ENCODE measurements at places on chromosomes 1 and 21. TPM values are rescaled to one million over a fixed set of nuclear protein-coding genes. Genes with fewer than 3 reads are reported as not detected.

S100A7 gene
- not detected for total RNA-seq

F5 gene
- 0.04 TPM for total RNA-seq

OR2T35 gene
- not detected for total RNA-seq

KCNE2 gene
- total RNA-seq: not detected

ANKRD34A gene
- total RNA-seq: 0.39 TPM

SLC6A9 gene
- 30.1 TPM for total RNA-seq

PLEKHN1 gene
- 2.0 TPM for total RNA-seq

TMEM240 gene
- 7.7 TPM for total RNA-seq

FCRL4 gene
- not detected for total RNA-seq

OR2T29 gene
- not detected for total RNA-seq

TNFAIP8L2 gene
- total RNA-seq: not detected

TSPAN2 gene
- total RNA-seq: 9.4 TPM

TMEM63A gene
- total RNA-seq: 75.7 TPM

SPOCD1 gene
- 2.7 TPM for total RNA-seq

RXFP4 gene
- not detected for total RNA-seq

RHD gene
- total RNA-seq: 1.6 TPM

C1orf94 gene
- 1.9 TPM for total RNA-seq

STK40 gene
- 27.5 TPM for total RNA-seq

MYBPHL gene
- total RNA-seq: 0.59 TPM

HPCAL4 gene
- 0.15 TPM for total RNA-seq

KCND3 gene
- total RNA-seq: 0.15 TPM

KCNN3 gene
- 0.83 TPM for total RNA-seq

FCGR2B gene
- total RNA-seq: not detected

MXRA8 gene
- total RNA-seq: 8.1 TPM

TEX38 gene
- not detected for total RNA-seq

IGSF9 gene
- 11.3 TPM for total RNA-seq

RGS16 gene
- total RNA-seq: 6.9 TPM

VAMP3 gene
- total RNA-seq: 42.9 TPM

LORICRIN gene
- not detected for total RNA-seq

KRTAP13-2 gene
- total RNA-seq: not detected

TRIM63 gene
- total RNA-seq: not detected

LCE2C gene
- not detected for total RNA-seq

KNCN gene
- total RNA-seq: not detected

DDR2 gene
- 0.48 TPM for total RNA-seq

MORN1 gene
- total RNA-seq: 12.7 TPM

PTPRF gene
- total RNA-seq: 192 TPM

ELAVL4 gene
- not detected for total RNA-seq

AKR7A3 gene
- 0.81 TPM for total RNA-seq

ZNF683 gene
- total RNA-seq: not detected

MROH9 gene
- total RNA-seq: not detected

GFI1 gene
- 0.11 TPM for total RNA-seq

S100B gene
- 0.53 TPM for total RNA-seq

HIVEP3 gene
- total RNA-seq: 1.2 TPM

SPRR1B gene
- not detected for total RNA-seq

DNAJC6 gene
- 2.2 TPM for total RNA-seq

SLC44A5 gene
- 2.1 TPM for total RNA-seq

TCHHL1 gene
- total RNA-seq: not detected
